Activated B cell treated with CpG ODN at 0.5 μM for 24 hours (primary cell): ENCODE measurements at places on chromosomes 2 and 18. TPM values are rescaled to one million over a fixed set of nuclear protein-coding genes. Genes with fewer than 3 reads are reported as not detected.

Gene MC4R
- total RNA-seq = not detected in 2 replicates

Gene CCBE1
- 0.04 TPM in 1 of 2 replicates, not detected in the other for total RNA-seq

Gene RAPGEF4
- total RNA-seq = 0.17 TPM in 1 of 2 replicates, not detected in the other

Gene ST8SIA5
- total RNA-seq = not detected in 2 replicates

Gene IGFBP2
- not detected in 2 replicates for total RNA-seq

Gene IDH1
- 36.9 and 46.6 TPM in 2 replicates for total RNA-seq

Gene DYNC1I2
- total RNA-seq = 52.0 and 54.6 TPM in 2 replicates

Gene CROCC2
- total RNA-seq = not detected in 2 replicates

Gene HIBCH
- 16.3 and 21.2 TPM in 2 replicates for total RNA-seq

Gene FHOD3
- total RNA-seq = not detected in 2 replicates

Gene NDC80
- 1.9 and 2.6 TPM in 2 replicates for total RNA-seq

Gene CLEC4F
- not detected in 2 replicates for total RNA-seq

Gene ADAM23
- total RNA-seq = 0.86 and 1.5 TPM in 2 replicates

Gene CYP27C1
- total RNA-seq = not detected in 2 replicates

Gene NRP2
- 8.1 and 10.2 TPM in 2 replicates for total RNA-seq

Gene DLX1
- total RNA-seq = not detected in 2 replicates

Gene DHRS9
- 0.71 and 1.2 TPM in 2 replicates for total RNA-seq

Gene SPP2
- total RNA-seq = not detected in 2 replicates

Gene NPHP1
- 1.6 and 2.0 TPM in 2 replicates for total RNA-seq

Gene GAL3ST2
- 0.15 TPM in 1 of 2 replicates, not detected in the other for total RNA-seq

Gene XDH
- not detected in 2 replicates for total RNA-seq

Gene SAP130
- 24.7 and 27.1 TPM in 2 replicates for total RNA-seq

Gene ZBTB7C
- not detected in 2 replicates for total RNA-seq

Gene TRPM8
- total RNA-seq = not detected in 2 replicates

Gene NEU4
- 0.10 and 0.31 TPM in 2 replicates for total RNA-seq

Gene STAT4
- total RNA-seq = 15.1 and 16.5 TPM in 2 replicates

Gene ABCA12
- total RNA-seq = not detected in 2 replicates

Gene ARHGEF33
- total RNA-seq = 0.27 and 0.69 TPM in 2 replicates

Gene HOXD12
- not detected in 2 replicates for total RNA-seq

Gene SCN7A
- total RNA-seq = not detected in 2 replicates

Gene TSPYL6
- total RNA-seq = not detected in 2 replicates

Gene GATA6
- total RNA-seq = not detected in 2 replicates

Gene NYAP2
- total RNA-seq = 0.07 TPM in 1 of 2 replicates, not detected in the other

Gene KLHL41
- 0.24 and 0.27 TPM in 2 replicates for total RNA-seq

Gene CD28
- total RNA-seq = 0.44 TPM in 1 of 2 replicates, not detected in the other

Gene ABCB11
- total RNA-seq = 0.05 TPM in 1 of 2 replicates, not detected in the other

Gene CYP26B1
- not detected in 2 replicates for total RNA-seq

Gene GCKR
- not detected in 2 replicates for total RNA-seq

Gene MEIS1
- total RNA-seq = not detected in 2 replicates

Gene TDRD15
- total RNA-seq = 0.49 and 0.58 TPM in 2 replicates

Gene DOK6
- not detected in 2 replicates for total RNA-seq
